ENCODE measurements at places on chromosomes 4 and X.

DNA sequence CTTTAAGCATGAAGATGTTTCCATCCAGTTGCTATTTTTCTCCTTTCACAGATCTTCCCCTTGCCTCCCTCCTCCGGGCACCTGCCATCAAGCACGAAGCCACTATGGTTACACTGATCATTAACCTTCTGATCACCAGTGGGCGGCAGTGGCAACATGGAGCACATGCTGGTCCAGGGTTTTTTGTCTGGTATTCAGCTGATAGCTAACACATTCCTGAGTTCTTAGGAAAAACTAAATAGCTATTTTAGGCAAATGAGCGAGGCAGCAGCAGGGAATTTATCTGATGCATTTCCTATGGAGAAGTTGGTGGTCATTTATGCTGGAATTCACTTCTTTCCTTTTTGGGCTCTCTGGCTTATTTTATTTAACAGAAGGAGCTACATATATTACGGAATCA is 22.9 kb downstream of the SHISA3 start:
- DNase-seq = no peak

DNA sequence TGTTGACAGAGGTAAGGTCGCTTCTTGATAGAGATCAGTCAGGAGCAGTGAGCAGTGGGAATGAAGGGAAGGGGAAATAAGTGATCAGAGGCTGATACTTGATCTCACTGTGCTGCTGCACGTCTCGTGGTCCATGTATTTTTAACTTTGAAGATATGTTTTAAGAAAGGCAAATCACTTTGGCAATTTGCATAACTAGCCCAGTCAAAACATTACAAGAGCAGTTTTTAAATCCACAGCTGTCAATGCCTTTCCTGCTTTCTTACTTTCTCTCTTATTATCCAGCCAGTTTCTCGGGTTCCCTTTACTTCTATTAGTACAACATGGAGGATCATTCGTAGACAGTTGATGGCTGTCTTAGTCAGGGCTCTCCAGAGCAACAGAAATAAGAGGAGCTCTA is 472.8 kb downstream of the TMA16 start:
- no peak for DNase-seq

DNA sequence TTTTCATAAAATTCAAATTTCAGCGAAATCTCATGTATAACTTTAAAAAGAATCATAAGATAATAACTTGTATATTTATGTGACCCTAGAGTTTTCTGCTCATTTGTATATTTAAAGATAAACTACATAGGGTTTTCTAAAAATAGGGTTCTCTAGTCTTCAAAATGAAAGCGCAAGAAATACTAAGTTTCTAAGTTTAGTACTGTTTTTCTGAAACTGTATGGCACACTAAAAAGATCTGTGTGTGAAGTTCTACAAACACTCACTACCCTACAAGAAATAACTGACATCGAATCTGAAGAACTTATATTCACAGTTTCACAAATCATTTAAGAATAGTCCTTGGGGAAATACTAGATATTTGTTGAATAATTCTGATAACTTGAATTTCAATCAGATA is 38.7 kb upstream of the NDST4 start:
- DNase-seq = no peak

DNA sequence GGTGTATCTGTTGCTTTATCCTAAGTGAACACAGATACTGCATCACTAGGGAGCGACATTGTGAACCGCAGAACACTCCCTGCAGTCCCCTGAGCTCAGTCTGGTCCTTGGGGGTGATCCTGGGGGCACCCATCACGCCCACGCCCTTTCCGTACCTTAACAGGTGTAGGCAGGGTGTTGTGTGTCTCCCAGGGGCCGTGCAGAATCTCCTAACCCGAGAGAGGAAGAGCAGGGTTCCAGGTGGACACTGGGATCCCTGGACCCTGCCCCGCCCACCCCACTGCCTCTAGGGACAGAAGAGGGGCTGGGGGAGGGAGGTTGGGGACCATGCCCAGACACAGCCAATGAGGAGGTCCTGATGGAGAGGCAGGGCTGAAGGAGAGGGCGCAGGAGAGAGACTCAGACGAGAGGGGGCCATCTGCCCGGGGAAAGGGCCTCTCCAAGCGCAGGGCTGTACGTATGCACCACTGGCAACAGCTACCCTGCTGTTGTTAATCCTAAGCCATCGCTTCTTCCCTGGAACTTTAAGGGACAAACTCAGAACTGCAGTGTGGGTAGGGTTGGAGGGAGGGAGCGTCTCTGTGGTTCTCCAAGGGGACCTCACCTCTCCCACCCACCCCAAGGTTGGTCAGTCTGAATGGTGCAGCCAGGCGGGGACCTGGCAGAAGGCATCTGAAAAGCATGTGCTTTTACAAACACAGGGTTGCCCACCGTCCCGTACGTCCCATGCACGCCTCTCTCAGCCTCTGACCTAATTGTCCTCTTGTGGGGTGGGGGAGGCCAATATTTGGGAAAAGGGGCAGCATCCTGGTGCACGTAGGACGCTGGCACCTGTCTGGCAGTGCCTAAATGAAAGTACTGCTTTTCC is 2.5 kb downstream of the P2RY8 start:
- no peak for DNase-seq

DNA sequence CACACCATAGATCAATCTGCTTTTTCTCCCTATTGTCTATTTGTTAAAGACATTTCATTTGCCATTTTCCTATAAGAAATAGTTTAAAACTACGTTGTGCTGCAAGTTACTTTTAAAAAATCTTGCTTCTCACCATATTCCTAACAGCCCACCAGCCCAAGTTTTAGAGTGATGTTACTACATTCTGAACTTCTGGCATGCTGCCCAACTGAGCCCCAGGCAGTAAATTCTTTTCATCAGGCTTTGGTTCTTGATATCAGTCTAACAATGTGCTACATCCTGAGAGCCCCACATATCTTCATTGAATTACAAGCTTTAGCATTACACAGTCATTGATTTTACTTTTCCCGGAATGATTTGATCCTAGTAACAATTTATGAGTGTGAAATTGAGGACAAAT is 283.8 kb upstream of the IL1RAPL1 start:
- DNase-seq = no peak

- DNase-seq = no peak
Observed at GRCh38 chr4:41538017-41538733, at the start of gene LIMCH1. Gene LIMCH1, plus strand, starts transcription at chr4:41538157. Its CDS starts 67,839 bp downstream, at chr4:41605996.

- DNase-seq = no peak
Observed at GRCh38 chr4:96969455-96969854, 1129.6 kb downstream of the PDHA2 start.

DNA sequence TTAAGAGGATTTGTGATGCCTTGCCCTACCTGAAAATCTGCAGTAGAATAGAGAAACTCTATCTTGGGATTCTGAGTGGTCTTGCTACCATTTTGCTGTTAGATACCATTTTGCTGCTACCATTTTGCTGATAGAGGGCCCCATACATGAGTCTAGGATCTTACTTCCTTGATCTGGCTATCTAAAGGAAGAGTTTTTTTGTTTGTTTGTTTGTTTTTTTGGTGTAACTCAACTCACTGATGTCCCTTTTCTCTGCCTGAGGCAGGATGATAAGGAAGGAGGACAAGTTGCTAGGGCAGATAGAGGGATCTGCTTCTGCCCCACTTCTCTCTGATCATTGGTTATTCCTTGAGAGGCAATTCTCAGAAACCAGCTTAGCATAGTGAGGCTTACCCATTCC is 31.0 kb downstream of the XK start:
- no peak for DNase-seq

GRCh38 chr4:85591406-85592098 is 116.6 kb downstream of the ARHGAP24 start:
- no peak for DNase-seq

DNA sequence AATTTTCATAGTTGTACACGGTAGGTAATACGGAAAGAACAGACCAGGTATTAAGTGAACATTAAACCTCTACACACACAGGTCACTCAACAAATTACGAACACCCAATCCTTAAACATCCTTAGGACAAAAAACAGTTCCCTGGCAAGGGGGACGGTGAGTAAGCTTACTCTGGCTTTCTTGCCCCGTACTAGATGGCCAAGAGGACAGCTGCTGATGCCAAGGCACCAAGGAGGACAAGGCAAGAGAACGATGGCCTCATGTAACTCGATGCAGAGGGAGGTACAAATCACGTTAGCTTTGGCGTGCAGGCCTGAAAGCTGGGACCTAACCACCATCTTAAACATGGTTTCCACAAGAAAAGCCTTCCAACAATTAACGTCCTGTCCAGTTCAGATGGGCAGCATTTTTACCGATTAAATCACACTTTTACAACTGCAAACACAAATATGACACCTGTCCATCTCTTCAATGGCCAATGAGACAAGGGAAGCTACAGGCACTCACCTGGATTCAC is 23.7 kb downstream of the FAT1 start:
- no peak for DNase-seq

DNA sequence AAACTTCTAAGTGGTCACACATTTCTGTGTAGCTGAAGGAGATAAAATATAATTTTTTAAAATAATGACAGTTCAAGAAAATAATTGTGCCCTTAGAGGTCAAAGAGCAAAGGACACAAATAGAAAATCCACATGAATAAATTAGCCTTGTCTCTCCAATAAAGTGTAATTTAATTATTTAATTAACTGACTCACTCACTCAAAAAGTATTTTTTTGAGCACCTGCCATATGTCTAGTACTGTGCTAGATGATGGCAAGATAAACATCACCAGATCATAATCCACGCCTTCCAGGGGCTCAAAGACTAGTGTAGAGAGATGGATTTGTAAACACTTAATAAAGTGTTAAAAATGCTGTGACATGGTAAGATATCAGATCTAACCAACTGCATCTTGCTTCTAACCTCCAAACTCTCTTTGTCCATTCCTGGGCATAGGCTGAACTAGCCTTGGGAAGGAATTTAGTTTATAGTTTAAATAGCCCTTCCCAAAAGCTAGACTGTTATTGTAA is 112.5 kb downstream of the SCLT1 start:
- no peak for DNase-seq

DNA sequence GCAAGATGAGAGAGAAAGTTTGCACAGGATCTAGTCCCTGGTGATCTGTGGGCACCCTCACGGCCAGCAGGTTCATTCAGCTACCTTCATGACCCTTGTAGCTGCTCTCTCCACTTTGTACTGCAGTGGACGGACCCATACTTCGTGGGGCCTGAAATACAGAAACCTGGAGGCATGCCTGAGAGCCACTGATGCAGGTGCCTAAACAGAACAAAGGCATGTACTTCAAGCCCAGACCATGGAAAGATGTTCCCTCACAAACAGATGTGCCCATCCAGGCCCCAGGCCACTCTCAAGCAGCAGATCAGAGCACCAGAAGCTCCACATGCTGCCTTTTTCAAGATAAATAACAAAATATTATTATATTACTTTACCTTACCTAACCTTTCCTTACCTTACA is 1629.0 kb downstream of the ARAP2 start:
- DNase-seq = no peak

- peak; percentile 32 for DNase-seq
Observed at GRCh38 chrX:104195489-104196084, 29.3 kb downstream of the FAM199X start.

DNA sequence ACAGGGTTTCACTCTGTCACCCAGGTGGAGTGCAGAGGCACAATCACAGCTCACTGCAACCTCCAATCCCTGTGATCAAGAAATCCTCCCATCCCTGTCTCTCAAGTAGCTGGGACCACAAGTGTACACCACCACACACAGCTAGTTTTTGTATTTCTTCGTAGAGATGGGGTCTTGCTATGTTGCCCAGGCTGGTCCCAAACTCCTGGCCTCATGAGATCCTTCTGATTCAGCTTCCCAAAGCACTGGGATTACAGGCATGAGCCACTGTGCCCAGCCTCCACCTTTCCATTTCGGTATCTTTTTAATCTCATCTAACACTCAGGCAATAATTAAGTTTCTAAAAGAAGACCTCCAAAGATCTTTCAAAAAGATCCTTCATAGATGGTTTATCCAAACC is 22.9 kb downstream of the ADGRA3 start:
- DNase-seq = no peak

DNA sequence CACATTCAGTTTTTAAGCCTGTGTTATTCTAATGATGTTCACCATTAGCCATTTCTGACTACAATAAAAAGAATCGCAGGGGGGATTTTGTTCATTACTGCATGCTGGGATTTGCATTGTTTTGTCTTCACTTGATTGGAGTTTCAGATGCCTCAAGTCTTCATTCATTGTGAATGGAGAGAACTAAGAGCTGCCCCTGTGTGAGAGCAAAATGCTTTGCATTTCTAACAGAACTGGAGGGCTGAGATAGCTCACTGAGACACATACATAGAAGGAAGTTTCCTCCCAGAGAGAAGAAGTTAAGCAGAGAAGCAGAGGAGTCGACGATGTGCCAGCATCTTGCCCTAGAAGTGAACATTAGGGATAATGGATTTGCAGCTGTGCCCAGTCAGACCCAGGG is 113.5 kb upstream of the GATB start:
- no peak for DNase-seq

GRCh38 chrX:44459501-44459900 is 83.2 kb downstream of the FUNDC1 start:
- no peak for DNase-seq

GRCh38 chrX:13452283-13452682 is 117.1 kb upstream of the EGFL6 start:
- DNase-seq = no peak

- no peak for DNase-seq
Observed at GRCh38 chr4:126611900-126612299, 1020.9 kb upstream of the INTU start.
